Fibroblast of lung (primary cell): ENCODE measurements at places on chromosomes 1 and 21. TPM values are rescaled to one million over a fixed set of nuclear protein-coding genes. Genes with fewer than 3 reads are reported as not detected.

DNA sequence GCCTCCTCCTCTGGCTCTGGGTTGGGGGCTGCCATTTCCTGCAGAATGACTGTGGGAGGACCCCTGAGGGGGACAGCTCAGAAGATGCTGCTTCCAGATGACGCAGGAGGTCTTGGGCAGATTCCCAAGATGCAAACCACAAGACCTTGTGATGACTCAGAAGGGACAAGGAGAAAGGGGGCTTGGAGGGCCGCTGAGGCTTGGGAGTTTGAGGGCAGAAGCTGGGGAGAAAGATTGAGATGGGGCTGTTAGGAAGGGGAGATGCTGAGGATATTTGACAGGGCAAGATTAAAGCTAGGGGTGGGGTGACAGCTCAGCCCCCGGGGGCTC, 7.5 kb downstream of the PTPRU start:
- no peak overlapping the region for H3K4me3 ChIP-seq
- no peaks in the 10 kb centered on the region for H3K4me1 ChIP-seq
- no peaks in the 10 kb centered on the region for H3K36me3 ChIP-seq
- H3K27me3 ChIP-seq, result peaks cover 5% of the 10 kb centered on the region
- peak; percentile 89 for DNase-seq
- no peak overlapping the region for H3K27ac ChIP-seq

- H3K4me1 ChIP-seq, result peaks cover 3% of the 10 kb centered on the region
- H3K4me3 ChIP-seq, result no peak overlapping the region
- no peak overlapping the region for H3K27ac ChIP-seq
- peaks cover 25% of the 10 kb centered on the region for H3K36me3 ChIP-seq
- DNase-seq, result no peak
These were observed 19.9 kb upstream of the PEF1 start for GRCh38 chr1:31664528-31664927.

The CELA3B gene
- total RNA-seq, result not detected in 2 replicates

DNA sequence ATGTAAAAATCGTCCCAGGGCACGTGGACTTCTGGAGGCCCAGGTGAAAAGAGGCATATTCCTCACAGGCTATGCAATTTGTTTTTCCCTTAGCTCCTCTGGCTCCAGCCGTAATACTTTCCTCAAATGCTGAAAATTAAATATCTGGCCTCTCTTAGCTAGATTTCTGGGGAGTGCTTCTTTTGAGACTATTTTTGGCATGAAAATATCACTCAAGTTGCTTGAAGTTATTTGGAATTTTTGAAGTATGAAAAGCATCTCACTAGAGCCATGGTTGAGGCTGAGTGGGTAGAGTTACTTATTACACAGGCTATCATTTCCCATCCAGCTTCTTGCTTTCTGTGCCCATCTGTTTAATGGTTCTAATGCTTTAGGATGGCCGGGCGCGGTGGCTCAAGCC, 59.7 kb downstream of the MYOM3 start:
- no peaks in the 10 kb centered on the region for H3K27me3 ChIP-seq
- no peak overlapping the region for H3K27ac ChIP-seq
- H3K4me3 ChIP-seq, result no peak overlapping the region
- H3K36me3 ChIP-seq, result no peaks in the 10 kb centered on the region

GRCh38 chr1:11923069-11923826, 3.0 kb downstream of the KIAA2013 start:
- H3K36me3 ChIP-seq, result peaks cover 4% of the 10 kb centered on the region
- H3K4me1 ChIP-seq, result peaks cover 14% of the 10 kb centered on the region
- H3K4me3 ChIP-seq, result no peak overlapping the region
- no peak for DNase-seq

DNA sequence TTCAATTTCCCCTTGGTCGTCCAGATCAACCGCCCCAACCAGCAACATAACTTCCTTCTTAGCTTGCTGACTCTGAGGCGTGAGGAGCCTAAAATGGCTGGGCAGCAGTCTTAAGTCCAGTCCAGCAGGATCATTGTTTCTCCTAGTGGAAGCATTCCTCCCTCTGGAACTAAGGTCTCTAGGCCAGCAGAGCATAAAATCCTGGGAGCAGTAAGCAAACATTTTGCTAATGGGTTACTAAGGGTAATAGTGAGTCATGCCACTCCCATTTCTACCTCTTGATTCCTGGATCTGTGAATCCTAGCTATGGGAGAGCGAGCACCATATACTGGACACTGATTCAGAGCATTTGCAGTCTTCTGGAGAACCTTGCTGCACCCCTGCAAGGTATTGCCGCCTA, 59.9 kb downstream of the ADSS2 start:
- H3K4me3 ChIP-seq, result no peak overlapping the region
- peak; percentile 71 for DNase-seq
- no peaks in the 10 kb centered on the region for H3K36me3 ChIP-seq
- no peak overlapping the region for H3K27ac ChIP-seq

DNA sequence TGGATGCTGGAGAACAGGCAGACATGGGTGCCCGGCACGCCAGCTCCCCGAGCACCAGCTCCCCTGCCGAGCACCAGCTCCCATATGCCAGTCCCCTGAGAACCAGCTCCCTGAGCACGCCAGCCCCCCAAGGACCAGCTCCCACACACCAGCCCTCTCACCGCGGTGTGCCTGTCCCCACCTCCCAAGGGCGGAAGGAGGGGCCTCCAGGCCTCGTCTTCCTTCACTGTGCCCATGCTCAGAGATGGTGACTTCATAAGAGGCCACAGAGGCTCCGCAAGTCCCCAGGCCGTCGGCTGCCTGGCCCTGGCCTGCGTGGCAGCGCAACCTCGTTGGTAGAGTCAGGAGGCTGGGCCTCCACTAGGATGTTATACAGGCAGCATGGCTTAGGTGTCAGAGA, 69.1 kb downstream of the AGPAT3 start:
- no peaks in the 10 kb centered on the region for H3K27me3 ChIP-seq
- no peaks in the 10 kb centered on the region for H3K36me3 ChIP-seq
- H3K4me3 ChIP-seq, result no peak overlapping the region
- no peak for DNase-seq
- H3K4me1 ChIP-seq, result peaks cover 4% of the 10 kb centered on the region

The PLEKHA6 gene
- total RNA-seq, result 1.5 and 3.8 TPM in 2 replicates

The PCAT6 gene
- 0.50 and 0.51 TPM in 2 replicates for total RNA-seq

DNA sequence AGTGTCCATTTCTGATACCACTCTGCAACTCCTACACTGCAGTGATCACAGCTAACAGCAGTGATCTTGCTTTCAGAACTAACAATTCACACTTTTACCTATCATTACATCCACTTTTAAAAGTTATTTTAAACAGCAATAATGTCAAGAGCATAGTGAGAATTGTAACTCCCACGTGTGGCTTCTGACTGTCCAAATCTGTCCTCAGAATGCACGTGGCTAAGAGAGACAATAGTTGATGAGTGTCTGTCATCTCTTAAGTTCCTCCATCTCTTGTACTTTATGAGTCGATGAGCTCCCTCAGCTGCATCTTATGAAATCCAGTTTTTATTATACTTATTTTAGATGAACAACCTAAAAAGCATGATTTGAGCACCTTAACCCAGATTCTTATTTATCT, 16.5 kb upstream of the CFHR5 start:
- H3K27me3 ChIP-seq, result no peaks in the 10 kb centered on the region
- H3K4me3 ChIP-seq, result no peak overlapping the region
- no peak for DNase-seq
- H3K27ac ChIP-seq, result no peak overlapping the region
- no peaks in the 10 kb centered on the region for H3K4me1 ChIP-seq
- no peaks in the 10 kb centered on the region for H3K36me3 ChIP-seq

DNA sequence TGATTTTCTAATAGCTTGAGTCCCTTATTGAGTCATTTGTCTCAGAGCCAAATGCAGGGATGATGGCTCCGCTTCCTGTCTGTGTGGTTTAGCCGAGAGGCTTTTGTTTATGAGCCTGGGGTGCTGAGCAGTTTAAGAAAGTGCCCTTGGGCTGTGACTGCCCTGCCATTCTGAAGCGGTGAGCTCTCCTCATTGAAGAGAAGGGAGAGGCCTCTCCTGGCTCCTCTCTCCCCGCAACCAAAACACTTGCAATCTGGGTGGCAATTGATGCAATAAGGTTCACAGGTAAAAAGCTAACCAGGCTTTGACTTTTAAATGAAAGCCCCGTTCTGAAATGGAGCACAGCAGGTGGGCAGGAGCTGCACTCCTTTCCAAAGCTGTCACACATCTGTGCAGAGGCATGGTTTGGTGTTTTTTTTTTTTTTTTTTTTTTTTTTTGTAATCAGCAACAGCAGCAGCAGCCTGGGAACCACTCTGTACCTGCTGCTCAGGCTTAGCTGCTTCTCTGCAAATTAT, 403.7 kb downstream of the SIPA1L2 start:
- H3K27me3 ChIP-seq, result no peaks in the 10 kb centered on the region
- DNase-seq, result peak; percentile 81
- no peak overlapping the region for H3K27ac ChIP-seq
- H3K36me3 ChIP-seq, result no peaks in the 10 kb centered on the region
- H3K4me3 ChIP-seq, result no peak overlapping the region

- no peak for DNase-seq
- H3K36me3 ChIP-seq, result no peaks in the 10 kb centered on the region
- H3K4me1 ChIP-seq, result peaks cover 34% of the 10 kb centered on the region
- H3K27me3 ChIP-seq, result no peaks in the 10 kb centered on the region
- no peak overlapping the region for H3K27ac ChIP-seq
These were observed 9.3 kb upstream of the CCN1 start for GRCh38 chr1:85571181-85571759.
